NCI-H2029 (cell line): ENCODE measurements at places on chromosomes 6 and 20.
A peak's percentile ranks its signal among the peaks of the same experiment; 100 is the strongest.

GRCh38 chr20:2289475-2289874 lies 6.3 kb upstream of the TGM3 start:
- DNase-seq: peak; percentile 65

DNA sequence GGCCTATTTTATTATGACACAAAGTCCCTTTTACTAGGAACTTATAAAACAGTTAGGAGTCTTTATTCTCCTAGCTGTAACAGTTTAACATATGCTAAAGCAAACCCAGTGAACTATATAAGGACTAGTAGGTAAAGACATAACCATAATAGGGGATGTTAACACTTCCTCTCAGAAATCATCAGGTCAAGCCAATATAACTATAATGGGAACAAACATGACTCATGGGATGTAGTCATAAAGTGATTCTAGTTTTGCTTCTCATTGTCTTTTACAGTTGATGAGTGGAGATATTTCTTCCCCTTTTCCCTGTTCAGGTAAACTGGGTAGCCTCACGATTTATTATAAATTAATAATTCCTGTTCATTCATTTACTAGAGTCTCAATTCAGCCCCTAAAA lies 9.7 kb downstream of the PTCHD4 start:
- DNase-seq: no peak

DNA sequence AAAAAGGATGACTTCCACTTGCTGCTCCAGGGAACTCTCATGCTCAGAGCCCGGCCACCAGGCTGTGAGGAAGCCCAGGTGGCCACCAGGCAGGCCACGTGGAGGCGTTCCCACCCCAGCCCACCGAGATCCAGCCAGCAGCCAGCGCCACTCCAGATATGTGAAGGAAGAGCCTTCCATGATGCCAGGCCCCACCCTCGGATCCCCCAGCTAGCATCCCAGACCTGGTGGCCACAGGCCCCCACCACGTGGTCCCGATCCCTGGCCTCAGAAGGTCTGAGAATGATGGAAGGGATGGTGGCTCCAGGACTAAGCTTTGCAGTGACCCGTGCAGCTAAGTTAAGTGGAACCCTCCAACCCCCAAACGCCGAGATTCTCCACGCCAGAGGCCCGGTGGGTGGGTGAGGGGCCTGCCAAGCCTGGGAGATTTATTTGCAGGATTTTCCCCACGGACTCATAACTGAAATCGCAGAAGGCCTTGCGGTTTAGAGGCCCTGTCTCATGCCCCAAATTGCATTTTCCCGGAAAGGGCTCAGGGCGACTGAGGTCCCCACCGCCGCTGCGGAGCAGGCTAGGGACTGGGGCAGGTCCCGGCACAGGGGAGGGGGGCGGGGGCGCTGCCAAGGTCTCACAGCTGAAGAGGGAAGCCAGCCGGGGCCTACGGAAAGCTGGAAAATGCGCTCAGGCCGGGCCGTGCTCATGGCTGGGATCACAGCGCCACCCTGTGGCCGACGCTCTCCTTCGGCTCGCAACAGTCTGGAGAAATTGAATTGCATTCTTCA lies 31.1 kb upstream of the CST7 start:
- peak; percentile 59 for DNase-seq

GRCh38 chr6:13918686-13919250 lies 6.0 kb upstream of the RNF182 start:
- DNase-seq: no peak

- DNase-seq: no peak
These were observed 78.2 kb upstream of the NXT1 start for GRCh38 chr20:23272176-23273029.

GRCh38 chr6:37454420-37455140 lies 21.6 kb downstream of the CMTR1 start:
- no peak for DNase-seq

- DNase-seq: no peak
These were observed 36.9 kb upstream of the HLA-C start for GRCh38 chr6:31308845-31309175.

DNA sequence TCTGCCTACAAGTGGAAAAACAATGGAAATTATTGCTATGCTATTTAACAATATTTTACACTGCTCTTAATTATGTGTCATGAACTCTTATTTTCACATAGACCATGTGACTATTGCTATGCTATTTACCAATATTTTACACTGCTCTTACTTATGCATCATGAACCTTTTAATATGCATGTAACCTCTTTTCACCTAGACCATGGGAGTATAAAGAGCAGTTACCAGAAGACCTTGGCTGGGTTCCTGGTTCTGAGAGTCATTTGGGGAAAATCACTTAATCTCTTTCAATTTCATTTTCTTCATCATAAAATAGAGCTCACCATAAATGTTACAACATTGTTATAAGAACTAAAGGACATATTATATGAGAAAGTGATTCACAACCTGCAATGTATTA lies 223.8 kb upstream of the RNF217 start:
- no peak for DNase-seq

GRCh38 chr6:5302220-5302946 lies 41.1 kb downstream of the FARS2 start:
- no peak for DNase-seq

GRCh38 chr6:110327391-110327790 lies 30.8 kb downstream of the METTL24 start:
- no peak for DNase-seq

DNA sequence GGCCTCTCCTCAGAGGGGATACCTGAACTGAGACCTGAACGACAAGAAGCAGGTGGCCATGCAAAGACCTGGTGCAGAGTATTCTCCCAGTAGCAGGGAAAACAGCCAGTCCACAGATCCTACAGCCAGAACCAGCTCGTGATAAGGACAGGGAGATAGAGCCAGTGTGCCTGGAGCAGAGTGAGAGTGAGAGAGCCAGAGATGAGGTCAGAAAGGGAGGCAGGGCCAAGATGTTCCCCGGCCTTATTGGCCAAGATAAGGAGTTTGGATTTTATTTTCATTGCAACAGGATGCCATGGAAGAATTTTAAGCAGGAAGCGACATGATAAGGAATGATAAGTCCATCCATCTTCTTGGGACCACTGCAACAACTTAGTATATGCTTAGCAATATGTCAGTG lies 111.8 kb downstream of the UBE3D start:
- DNase-seq: no peak

DNA sequence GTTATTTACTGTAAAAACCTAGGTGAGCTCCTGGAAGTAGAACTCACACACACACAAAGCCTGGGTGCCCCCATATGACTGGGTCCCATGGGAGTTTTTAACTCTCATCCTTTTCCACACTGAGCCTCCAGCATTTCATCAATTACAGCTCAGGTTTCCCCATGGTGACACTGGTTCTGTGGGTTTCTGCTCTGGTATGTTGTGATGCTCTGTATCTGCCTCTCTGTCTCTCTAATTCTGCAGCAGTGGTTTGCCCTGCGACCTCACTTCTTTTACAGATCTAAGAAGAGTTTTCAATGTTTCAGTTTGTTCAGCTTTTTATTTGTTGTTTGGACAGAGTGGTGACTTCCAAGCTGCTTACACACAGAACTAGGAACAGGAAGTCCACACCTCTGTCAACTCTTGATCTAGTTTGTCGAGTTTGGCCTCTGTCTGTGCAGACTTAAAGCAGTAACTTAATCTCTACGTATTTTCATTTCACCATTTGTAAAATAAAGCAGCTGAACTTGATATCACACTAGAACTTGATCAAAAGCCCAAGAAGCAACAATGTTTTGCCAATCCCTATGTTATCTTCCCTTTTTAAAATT lies 554.3 kb downstream of the EPHA7 start:
- DNase-seq: no peak

DNA sequence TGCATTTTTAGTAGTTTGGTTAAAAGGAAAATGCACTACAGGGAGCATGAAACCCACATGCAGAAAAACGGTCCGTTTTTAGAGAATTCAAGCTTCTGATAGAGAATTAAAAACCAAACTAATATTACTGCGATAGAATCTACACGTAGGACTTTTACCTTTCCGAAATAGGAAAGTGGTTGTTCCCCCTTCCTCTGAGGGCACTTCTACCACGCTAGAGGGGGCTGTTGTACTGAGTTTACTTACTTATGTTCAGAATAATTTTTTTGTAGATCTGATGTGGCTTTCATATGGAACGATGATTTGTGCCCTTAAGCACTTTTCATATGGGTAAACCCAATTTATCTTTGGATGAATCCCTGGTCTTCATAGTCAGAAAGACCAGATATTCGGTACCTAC lies 264.3 kb upstream of the PLN start:
- DNase-seq: peak; percentile 80

GRCh38 chr6:23389386-23389785 lies 736.6 kb upstream of the NRSN1 start:
- DNase-seq: no peak

DNA sequence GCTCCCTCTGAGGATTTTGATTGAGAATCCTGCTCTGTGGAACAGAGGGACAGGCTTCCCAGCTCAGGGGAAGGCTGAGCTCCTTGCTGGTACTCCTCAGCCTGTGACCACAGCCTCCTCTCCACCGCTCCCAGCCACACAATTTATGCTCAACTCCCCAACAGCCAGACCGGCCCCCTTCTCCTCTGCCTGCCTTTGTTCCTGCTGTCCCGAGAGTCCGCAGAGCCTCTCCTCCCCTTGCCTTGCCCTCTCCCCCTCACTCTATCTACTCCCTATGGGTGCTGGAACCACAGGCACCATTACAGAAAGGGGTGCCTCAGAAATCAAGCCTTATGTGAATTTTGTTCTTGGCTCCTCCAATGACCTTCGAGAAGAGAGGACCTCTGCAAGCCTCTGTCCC lies 15.9 kb downstream of the MAP1LC3A start:
- no peak for DNase-seq

GRCh38 chr6:13485923-13486562 lies 1.4 kb downstream of the GFOD1 start:
- peak; percentile 73 for DNase-seq

GRCh38 chr6:134472046-134472445 lies 154.1 kb upstream of the SGK1 start:
- DNase-seq: no peak

DNA sequence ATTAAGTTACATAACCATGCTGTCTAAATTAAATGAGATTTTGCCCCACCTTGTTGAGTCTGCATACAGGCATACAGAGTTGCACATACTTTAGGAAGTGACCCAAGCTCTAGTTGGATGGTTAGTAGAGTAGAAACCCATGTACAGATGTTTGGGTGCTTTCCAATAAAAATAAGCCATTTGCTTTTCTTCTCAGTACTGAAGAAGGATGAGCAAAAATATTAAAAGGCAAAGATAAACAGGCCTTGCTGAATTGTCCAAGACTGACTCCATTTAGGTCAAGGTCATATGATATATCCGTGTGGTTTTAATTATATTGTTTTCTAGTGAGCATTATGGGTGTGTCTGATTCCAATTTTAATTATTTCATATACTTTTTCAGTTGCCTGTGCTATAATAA lies 589.4 kb downstream of the RFPL4B start:
- no peak for DNase-seq

DNA sequence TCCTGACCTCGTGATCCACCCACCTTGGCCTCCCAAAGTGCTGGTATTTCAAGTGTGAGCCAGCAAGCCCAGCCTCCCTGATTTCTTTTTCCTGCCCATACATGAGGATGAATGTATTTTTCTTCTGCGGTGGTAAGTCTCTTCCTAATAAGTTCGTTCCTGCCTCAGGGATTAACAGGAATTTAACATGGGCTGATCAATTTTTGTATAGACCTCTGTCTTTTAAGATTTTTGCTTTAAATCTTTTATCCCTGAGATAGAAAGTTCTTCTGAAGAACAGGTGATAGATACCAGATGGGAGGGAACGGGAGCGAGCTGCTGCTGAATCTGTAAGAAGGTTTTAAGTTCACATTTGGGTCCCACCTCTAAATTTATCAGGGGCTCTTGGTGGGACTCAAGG lies 7.0 kb upstream of the ZNFX1 start:
- DNase-seq: no peak

DNA sequence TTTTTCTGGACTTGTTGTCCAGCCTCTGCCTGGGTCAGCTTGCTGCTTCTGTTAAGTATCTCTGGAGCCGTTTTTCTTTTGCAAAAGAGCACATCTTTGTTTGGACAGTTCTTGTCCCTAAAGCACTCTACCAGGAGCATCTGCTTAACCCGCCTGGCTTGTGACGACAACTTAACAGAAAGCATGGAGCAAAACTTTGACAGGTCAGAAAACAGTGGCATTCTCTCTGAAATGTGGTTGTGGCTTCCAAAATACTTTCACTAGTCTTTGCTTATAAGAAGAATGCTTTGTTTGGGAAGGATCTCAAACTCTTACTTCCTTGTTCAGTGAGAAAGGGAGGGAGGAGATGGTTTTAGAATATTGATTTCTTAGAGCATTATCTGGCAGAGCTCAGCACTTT lies 47.6 kb downstream of the CD109 start:
- DNase-seq: no peak

- DNase-seq: no peak
These were observed 327.9 kb upstream of the KHDRBS2 start for GRCh38 chr6:62613928-62614327.

- no peak for DNase-seq
These were observed 4.7 kb downstream of the BCLAF1 start for GRCh38 chr6:136284909-136285308.

DNA sequence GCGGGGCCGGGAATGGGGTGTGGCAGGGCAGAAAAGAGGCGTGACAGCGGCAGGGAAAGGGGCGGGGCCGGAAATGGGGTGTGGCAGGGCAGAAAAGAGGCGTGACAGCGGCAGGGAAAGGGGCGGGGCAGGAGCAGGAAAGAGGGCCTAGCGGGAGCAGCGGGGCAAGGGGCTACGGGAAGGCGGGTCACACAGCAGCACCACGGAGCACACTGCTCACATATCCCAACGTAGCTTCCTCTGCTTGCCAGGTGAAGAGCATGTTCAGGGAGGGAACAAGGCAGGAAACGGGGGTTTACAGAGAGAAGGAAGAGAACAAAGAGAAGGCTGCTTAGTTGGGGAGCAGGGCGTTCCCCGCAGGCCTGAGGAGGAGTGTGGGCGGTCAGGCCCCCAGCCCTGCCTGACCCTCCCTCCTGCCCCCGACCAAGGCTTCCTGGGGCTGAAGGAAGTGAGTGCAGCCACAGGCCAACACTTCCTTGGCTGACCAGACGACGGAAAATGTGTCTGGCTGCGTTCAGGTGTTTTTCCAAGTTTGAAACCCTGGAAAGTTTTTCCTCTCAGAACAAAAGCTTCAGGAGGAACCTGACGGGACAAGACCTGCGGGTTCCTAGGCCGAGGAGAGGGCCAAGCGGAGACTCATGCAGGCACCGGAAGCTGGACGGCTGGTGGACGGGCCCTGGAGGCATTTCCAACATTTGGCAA lies 13.8 kb downstream of the UCKL1 start:
- peak; percentile 14 for DNase-seq

DNA sequence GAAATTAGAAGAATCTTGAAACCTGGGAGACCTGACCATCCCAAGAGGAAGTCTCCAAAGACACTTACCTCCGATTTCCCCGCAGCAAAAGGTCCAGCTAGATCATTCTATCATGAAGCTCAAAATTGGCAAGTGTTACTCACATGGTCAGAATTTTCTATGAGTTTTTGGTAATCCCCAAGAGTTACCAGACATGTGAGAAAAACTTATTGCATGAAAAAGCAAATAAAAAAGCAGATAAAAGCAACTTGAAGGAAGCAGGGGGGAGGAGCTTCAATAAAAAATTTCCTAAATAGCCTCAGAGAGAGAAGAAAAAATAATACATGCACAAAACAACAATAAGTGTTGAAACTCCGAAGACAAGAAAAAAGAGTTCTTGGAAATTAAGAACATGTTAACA lies 27.3 kb downstream of the VNN1 start:
- DNase-seq: no peak
